ENCODE measurements at places on chromosomes 16 and 17.
A peak's percentile ranks its signal among the peaks of the same experiment; 100 is the strongest.

- no peak for DNase-seq
These were observed 3.8 kb downstream of the ZPBP2 start for GRCh38 chr17:39871801-39872200.

DNA sequence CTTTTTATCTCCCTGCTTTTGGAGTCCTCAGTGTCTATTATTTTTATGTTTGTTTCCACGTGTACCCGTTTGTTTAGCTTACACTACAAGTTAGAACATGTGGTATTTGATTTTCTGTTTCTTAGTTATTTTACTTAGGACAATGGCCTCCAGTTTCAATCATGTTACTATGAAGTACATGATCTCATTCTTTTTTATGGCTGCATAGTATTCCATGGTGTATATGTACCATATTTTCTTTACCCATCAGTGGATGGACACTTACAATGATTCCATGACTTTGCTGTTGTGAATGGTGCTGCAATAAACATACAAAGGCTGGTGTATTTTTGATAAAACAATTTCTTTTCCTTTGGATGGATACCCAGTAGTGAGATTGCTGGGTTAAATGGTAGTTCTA is 269.5 kb downstream of the HS3ST3A1 start:
- no peak for DNase-seq

- DNase-seq, result no peak
These were observed 47.0 kb downstream of the PGS1 start for GRCh38 chr17:78425429-78425828.

DNA sequence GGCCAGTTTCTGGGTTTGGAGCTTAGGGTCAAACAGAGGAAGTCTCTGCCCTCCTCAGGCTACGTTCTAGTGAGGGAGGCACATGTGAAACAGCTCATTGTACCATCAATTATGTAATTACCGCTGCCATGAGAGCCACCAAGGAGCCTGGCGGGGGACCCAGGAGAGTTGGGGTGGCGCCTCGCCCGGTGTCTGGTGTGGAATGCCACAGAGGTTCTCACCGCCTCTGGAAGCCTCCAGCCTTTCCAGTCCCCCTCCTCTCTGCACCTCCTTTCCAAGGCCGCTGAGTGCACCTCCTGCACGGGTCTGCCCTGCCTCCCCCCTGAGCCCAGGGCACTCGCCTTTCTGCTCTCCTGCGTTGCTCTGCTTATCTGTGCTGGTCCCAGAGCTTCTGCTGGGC is 51.4 kb downstream of the SREBF1 start:
- no peak for DNase-seq

GRCh38 chr16:50501986-50502615 is 46.1 kb upstream of the NKD1 start:
- no peak for DNase-seq

GRCh38 chr17:42111871-42112551 is 503 bp downstream of the DHX58 start:
- DNase-seq, result no peak

DNA sequence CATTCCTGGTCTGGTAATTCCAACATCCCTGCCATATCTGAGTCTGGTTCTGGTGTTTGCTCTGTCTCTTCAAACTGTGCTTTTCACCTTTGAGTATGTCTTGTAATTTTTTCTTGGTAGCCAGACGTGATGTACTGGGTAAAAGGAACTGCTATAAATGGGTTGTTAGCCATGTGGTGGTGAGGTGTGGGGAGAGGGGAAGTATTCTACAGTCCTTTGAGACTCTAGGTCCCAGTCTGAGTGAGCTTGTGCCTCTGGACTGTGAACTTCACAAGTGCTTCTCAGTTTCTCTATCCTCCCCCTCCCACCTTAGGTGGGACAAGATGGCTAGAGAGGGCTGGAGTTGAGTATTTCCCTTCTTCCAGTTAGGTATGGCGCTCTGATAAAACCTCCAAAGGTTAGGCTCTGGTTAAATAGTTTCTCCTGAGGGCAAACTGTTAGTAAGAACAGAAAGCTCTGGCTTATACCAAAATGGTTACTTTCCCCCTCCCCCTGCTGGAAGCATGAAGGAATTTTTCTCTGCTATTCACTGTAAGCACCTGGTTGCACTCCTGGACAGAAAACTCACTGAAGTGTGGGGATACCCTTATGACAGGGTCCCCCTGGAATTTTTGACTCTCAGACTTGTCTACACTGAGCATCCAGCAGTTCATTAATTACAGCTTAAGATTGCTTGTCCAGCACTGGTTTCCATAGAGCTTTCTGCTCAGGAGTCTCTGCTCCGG is 87.8 kb downstream of the MARCHF10 start:
- no peak for DNase-seq

GRCh38 chr16:19657831-19658230 is 60.2 kb downstream of the KNOP1 start:
- no peak for DNase-seq

DNA sequence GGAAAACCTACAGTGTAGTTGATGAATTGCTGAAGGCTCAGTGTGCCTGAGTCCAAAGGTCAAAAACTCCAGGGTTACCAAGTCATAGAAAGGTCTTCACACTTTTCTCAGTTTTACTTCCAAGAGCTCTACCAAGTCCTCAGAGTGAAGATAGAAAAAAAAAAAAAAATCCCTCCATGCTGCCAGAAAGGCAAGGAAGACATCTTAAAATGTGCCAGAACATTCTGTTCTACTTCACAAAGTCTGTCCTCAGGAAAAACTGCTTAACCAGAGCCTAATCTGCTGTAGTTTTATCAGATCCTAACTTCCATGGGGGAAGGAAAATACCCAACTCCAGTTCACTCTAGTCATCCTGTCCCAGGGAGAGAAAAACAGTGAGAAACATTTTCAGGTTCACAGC is 175.6 kb upstream of the CDH11 start:
- DNase-seq, result no peak

DNA sequence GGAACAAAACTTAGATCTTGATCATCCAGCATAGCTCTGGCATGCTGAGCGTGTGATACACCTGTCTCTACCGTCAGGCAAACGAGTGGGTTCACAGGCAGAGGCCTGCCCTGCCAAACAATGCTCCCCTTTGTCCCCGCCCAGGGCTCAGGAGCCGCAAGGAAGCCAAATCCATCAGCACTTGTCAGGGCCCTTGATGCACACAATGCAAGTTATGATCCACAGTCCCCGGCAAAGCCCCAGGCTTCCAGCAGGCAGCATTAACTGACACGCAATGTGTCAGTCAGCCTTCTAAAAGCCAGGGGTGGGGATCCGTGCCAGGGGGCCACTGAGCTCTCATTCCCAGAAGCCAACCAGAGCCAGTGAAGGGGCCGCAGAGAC is 460.9 kb downstream of the SLC39A11 start:
- DNase-seq, result no peak

DNA sequence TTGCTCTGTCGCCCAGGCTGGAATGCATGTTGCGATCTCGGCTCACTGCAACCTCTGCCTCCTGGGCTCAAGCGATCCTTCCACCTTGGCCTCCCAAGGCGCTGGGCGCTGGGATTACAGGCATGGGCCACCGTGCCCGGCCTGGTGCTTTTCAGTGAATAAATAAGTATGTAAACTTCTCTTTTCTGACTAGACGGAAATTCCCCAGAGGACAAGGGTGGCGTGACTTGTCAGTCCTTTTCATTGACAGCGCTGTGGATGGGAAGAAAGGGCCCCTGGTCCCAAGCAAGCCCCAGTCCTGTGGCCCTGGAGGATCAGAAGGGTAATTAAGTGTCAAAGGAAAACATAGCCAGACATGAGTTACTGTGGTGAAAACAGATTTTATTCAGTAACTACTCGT is 9.6 kb upstream of the SPN start:
- DNase-seq, result no peak

DNA sequence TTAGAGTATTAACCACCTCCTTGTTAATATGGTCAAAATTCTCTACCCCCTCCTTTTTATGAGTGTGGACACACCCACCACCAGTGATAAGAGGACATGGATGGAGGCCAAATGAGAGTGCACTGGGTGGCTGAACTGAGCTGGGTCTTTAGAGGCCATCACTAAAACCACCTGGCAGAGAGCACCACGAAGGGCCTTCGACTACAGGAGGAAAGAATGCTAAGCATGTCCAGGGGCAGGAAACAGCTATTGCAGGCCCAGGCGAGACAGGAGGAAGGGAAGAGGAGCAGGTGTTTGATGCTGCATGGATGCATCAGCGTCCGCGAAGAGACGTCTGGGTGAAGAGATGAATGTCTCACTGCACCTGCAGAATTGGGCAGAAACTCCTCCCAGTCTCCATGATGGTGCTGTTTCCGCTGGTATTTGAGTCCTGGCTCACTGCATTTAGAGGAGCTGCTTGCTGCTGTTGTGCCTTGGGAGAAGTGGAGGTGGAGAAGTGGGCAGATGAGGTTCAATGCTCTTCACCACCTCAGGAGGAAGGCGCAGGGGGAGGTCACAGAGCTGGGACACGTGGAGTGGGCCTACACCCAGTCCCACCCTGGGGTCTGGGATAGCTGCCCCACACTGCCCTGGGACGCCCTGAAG is 33.2 kb downstream of the SPHK1 start:
- peak; percentile 10 for DNase-seq

DNA sequence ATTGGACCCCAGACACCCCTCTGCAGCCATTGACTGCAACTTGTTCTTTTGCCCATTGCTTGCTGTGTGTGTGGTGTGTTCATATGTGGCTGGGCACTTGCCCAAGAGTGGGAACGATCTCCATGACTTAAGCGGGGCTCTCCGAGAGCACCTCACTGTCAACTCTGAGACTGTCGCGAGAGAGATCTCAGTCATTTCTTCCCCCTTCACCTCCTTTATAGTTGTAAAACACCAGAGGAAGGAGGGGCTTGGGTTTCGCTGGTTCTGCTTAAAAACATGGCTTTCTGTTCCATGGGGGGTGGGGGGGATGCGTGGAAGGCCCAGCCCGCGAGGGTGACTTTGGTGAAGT is 7.4 kb downstream of the PHOSPHO1 start:
- no peak for DNase-seq

GRCh38 chr17:70365091-70365583 is 195.8 kb downstream of the KCNJ2 start:
- DNase-seq, result no peak

- no peak for DNase-seq
These were observed 14.2 kb downstream of the USP10 start for GRCh38 chr16:84714028-84714427.

- no peak for DNase-seq
These were observed 176.4 kb upstream of the WSCD1 start for GRCh38 chr17:5893741-5894140.

DNA sequence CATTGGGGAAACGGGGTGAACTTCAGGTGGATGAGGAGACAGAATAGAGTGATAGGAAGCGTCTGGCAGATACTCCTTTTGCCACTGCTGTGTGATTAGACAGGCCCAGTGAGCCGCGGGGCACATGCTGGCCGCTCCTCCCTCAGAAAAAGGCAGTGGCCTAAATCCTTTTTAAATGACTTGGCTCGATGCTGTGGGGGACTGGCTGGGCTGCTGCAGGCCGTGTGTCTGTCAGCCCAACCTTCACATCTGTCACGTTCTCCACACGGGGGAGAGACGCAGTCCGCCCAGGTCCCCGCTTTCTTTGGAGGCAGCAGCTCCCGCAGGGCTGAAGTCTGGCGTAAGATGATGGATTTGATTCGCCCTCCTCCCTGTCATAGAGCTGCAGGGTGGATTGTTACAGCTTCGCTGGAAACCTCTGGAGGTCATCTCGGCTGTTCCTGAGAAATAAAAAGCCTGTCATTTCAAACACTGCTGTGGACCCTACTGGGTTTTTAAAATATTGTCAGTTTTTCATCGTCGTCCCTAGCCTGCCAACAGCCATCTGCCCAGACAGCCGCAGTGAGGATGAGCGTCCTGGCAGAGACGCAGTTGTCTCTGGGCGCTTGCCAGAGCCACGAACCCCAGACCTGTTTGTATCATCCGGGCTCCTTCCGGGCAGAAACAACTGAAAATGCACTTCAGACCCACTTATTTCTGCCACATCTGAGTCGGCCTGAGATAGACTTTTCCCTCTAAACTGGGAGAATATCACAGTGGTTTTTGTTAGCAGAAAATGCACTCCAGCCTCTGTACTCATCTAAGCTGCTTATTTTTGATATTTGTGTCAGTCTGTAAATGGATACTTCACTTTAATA is 7.0 kb upstream of the TMEM235 start:
- no peak for DNase-seq

GRCh38 chr16:9476744-9477143 is 385.3 kb downstream of the HAPSTR1 start:
- no peak for DNase-seq

- DNase-seq, result no peak
These were observed 2.7 kb downstream of the ESRP2 start for GRCh38 chr16:68233085-68233834.

- no peak for DNase-seq
These were observed 7.3 kb upstream of the RCVRN start for GRCh38 chr17:9912121-9913099.

- DNase-seq, result peak; percentile 2
These were observed 64.6 kb downstream of the USP32 start for GRCh38 chr17:60327134-60327900.

- DNase-seq, result no peak
These were observed 573 bp upstream of the GNAO1 start for GRCh38 chr16:56190677-56191155.

- DNase-seq, result no peak
These were observed 6.0 kb upstream of the CCL3 start for GRCh38 chr17:36095992-36096391.

- DNase-seq, result no peak
These were observed 23.0 kb downstream of the VAC14 start for GRCh38 chr16:70777973-70778406.

- no peak for DNase-seq
These were observed 21.3 kb downstream of the MBTPS1 start for GRCh38 chr16:84095466-84095865.

DNA sequence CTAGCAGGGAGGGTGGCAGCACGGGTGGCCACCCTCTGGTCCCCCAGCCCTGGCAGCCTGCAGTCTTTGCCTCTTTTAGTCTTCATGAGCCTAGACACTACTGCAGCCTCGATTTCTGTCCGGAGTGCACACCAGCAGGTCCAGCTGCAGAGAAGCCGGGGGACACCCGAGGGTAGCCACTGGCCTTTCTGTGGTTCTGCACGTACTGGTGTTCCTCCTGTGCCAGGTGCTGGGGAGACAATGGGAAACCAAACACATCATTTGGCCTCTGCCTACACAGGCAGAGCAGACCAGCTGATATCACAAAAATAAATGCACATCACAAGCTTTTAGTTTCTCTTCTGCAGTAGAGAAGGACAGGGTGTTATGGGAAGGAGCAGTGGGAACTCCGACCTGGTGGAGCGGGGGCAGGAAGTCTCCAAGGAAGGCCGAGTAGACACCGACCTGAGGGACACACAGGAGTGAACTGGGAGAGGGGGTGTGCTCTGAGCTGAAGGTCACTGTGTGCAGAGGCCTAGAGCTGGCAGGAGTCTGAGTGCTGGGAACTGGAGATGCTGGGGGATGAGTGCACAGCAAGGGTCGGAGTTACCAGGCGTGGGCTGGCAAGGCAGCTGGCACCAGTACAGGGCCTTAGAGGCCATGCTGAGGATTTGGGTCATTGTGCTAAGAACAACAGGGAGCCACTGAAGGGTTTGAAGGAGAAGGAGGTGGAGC is 23.1 kb downstream of the GPT2 start:
- DNase-seq, result no peak
